ENCODE measurements at places on chromosomes 16 and 17.

GRCh38 chr16:78249056-78249455, 149.6 kb downstream of the WWOX start:
- DNase-seq, result no peak

DNA sequence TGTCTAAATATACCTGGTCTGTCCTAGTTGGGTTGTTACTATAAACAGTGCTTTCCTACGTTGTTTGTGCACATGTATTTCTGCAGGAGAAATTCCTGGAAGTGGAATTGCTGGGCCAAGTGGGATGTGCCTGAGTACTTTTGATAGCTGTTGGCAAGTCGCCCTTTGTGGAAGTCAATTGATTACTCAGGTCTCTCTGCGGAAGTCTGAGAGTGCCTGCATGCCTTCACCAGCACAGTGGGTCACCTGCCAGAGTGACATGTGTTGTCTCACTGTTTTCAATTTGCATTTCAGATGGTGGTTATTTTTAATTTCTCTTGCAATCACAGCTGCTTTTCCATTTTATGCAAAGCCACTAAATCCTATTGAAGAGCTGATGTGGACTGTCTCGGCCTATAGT, 2.3 kb upstream of the MVD start:
- DNase-seq, result no peak

DNA sequence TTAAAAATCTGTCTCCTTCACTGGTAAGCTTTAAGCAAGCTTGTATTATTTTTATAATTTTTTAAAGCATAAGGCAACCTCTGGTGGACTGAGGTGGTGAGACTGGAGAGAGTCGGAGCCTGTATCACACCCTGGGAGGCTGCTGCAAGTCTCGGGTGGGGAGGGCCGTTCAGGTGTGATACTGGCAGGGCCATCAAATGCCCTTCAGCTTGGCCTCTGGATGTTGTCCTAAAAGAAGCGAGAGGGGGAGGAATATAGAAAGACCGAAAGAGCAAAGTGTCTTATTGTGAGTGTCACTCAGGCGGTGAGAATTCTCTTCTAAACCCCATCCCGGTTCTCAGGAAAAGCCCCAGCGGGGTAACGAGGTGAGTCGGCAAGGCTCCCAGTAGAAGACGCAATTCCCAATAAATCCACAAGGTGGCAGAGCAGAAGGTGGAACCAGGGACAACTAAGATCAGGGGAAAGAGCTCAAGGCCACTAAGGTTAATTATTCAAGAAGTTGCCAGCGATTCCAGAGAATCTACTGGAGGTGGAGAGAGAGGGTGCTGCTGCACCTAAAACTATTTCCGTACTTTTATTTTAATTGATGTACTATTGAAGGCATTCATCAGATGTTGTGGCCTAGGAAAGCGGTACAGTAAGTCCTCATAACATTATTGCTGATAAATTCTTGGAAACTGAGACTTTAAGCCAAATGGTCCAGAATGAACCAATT, 14.1 kb downstream of the C17orf67 start:
- peak; percentile 81 for DNase-seq

DNA sequence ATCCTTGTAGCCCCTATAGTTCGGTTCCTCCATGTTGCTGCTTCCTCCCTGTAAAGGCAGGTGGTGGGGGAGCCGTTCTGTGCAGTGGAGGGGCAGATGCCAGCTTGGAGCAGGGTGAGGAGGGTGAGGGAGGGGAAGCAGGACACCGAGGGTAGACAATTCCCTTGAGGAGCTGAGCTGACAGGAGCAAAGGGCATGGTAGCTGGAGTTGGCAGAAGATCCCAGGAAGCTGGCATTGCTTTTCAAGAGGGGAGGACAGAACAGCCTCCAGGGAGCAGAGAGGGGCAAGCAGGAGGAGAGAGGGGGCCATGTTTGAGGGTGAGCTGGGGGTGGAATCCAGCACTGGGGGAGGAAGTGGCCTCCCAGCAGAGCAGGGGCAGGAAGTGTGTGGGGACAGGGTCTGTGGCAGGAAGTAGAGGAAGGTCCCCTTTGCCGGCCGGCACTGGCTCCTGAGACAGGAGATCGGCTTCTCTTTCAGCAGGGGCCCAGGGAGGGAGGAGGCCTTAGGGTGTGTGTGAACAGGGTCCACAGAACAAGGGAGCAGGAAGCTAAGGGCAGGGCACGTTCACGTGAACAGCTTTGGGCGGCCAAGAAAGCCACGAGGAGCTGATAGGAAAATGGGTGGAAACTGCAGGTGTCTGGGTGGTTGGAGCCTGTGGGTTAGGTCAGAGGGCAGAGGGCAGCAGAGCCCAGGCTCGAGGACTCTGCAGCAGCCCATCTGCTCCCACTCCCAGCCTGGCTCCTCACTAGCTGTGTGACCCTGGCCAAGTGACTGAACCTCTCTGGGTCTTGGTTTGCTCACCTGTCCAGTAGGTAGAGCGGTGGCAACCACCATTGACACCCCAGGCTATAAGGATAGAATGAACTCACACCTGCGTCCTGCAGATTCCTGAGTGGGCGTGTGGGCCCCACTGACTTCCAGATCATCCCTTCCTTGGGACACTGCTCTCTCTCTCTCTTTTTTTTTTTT, 17.5 kb upstream of the SPNS2 start:
- DNase-seq, result no peak

DNA sequence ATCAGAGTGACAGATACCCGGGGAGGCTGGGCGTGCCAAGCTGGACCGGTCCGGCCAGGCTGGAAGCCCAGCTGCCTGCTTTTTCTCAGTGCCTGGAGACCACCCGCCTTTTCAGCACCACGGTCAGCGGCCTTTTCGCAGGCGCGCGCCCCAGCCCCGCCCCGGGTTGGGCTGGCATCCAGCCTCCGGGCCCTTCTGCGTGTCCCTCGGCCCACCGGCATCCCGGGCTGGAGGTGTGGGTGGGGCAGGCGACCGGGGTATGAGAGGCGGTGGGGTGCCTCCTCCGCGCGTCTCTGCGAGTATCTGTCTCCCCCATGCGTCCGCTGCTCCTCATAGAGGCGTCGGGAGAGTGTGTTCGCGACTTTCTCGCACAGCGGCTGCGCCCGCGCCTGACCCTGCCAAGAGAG, 102.5 kb downstream of the MRM1 start:
- DNase-seq, result peak; percentile 53

DNA sequence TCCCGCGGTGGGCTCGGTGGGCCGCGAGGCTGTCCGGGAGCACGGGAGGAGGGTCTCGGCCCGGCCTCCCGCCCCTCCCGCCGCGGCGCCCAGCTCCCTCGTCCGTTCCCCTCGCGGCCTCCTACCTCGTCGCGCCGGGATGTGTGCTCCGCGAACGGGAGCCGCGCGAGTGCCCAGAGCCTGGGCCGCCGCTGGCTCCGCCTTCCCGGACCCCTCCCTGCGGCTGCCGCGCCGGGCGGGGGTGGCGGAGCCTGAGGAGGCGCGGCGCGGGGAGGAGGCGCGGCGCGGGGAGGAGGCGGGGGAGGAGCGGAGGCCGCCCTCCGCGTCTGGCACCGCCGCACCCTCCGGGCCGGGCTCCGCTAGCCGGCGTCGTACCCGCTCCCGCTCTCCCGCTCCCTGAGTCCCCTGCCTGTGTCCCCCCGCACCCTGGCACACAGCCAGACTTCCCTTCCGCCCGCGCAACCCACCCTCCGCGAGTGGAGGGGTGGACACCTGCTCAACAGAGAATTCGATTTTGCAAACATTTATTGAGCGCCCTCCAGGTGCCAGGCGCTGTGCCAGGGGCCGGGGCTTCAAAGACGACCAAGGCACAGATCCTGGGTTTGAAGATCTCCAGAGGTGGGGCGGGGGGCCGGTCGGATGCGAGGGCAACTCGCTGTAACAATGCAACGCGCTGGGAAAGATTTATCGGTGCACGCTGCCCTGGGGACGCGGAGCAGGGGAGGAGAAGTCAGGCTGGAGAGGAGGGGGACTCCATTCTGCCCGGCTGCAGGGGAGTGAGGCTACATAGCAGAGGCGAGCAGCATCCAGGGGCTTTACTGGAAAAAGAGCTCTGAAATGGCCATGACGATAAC, at the start of gene MPP3:
MPP3 (minus strand) TSS at position 171 of the 854 bp plus-strand sequence. CDS start 1,240 bp downstream, outside the sequence.
- peak; percentile 32 for DNase-seq

- DNase-seq, result no peak
Observed at GRCh38 chr17:16879686-16880085, 92.2 kb downstream of the TNFRSF13B start.

DNA sequence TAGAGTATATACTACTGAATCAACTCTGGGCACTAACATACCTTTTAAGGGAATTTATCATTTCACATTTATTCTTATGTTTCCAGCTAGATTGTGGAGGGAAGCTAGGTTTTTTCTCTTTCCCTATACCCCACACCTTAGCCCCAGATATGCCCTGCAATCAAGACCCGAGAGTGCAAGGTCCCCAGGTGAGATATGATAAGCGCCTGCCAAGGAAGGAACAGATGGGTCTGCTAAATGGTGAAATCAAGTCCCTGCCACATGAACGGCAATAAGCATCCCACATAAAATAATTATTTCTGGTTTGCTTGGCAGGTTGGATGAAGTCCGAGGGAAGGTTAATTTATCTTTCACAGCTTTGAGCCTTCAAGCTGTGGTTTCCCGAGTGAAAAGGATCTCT, 195.5 kb downstream of the TOX3 start:
- DNase-seq, result no peak

GRCh38 chr16:9844361-9844760, 337.9 kb downstream of the GRIN2A start:
- no peak for DNase-seq

DNA sequence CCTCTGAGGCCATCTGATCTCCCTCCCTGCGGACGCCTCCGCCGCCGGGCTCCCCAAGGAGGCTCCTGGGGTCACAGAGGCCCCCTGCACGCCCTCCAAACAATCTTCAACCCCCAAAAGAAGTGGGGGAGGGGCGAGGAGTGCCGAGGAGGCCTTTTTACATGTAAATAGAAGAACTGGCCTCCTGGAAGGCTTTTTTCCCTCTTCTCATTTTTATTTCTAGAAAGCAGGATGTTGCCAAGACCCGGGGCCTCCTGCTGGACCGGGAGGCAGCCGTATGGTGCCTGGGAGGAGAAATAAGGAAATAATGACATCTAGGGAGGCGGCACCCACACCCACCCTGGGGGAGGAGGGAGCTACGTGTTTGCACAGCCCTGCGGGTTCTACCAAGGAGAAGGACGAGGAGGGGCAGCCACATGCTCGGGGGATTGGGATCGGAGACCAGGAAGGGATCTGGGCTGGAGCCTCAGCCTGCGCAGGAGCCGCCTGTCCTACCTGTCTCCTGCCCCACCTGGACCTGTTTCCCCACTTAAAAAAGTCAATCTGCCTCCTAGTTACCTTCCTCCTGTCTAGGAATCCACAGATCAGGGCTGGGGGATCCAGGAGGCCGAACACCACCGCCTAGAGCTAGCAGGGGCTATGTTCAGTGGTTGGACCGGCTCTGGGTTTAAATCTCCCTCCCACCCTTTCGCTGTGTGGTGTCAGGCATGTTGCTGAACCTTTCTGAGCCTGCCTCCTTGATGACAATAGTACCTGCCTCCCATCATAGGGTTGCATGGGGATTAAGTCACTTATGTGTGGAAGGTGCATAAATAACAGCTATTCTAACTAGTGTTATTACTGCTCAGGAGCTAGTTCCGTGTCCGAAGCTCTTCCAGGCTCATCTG, 175.7 kb upstream of the GSE1 start:
- no peak for DNase-seq

GRCh38 chr16:21937336-21937829, 15.8 kb upstream of the UQCRC2 start:
- no peak for DNase-seq

DNA sequence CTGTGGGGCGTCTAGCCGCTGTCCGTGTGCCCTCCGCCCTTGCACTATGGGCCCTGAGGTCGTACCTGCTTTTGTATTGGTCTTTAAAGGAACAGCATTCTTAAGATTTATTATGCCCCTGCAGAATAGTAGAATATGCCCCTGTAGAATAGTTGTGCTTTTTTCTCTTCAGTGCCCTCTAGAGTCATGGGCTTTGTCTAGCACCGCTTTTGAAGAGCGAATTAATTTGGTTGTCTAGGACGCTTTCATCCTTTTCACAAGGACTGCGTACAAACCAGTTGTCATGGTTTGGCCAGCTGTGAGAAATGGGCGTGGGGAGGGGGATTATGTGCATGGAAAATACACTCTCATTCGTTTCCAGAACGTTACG, 621 bp downstream of the CEP95 start:
- DNase-seq, result peak; percentile 69

DNA sequence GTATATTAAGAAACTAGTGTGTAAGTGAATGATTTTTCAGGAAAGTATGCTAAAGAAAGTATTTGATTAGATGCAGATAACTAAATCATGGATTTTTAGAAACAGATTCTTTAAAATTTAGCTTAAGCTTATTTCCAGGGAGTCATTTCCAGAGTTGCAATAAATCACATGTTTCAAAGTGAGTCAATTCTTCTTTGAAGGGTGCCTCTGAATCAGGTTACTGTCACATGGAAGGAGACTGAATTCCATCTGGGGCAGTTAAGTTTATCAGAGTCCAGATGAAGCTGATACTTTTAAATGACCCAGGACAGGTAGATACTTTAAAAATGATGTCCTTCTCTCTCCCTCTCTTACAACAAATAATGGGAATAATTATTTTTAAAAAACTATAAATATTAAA, 5.0 kb downstream of the MFSD11 start:
- DNase-seq, result no peak

GRCh38 chr17:32010114-32010513, 2.9 kb downstream of the LRRC37B start:
- no peak for DNase-seq

GRCh38 chr16:65201511-65201910, 79.6 kb upstream of the CDH11 start:
- DNase-seq, result no peak

GRCh38 chr16:8694795-8695728, 20.6 kb downstream of the ABAT start:
- DNase-seq, result no peak

GRCh38 chr17:68753985-68754769, 153.0 kb upstream of the FAM20A start:
- DNase-seq, result no peak

DNA sequence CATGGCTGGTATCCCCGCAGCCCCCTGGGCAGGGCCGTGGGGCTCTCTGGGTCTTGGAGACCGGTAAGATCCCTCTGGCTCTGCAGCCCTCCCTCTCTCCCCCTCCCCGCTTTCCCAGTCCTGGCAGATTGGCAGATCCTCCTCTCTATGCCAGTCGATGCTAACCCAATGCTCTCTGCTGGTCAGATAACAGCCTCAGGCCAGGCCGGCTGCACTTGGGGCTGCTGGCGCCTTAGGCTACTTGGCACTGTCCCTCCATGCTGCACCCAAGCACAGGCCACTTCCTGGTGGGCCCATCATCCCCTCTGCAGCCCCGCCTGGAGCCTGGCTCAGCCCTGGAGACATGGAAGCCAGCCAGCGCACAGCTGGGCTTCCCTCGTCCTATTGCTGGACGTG, 81.7 kb downstream of the RTN4RL1 start:
- no peak for DNase-seq

Measured in hematopoietic multipotent progenitor cell treated with erythropoietin and hydrocortisone succinate and interleukin-3 and kit ligand, for 15 days (in vitro differentiated cells).